SIG-M5 (cell line): ENCODE measurements at places on chromosomes 2 and 18.

DNA sequence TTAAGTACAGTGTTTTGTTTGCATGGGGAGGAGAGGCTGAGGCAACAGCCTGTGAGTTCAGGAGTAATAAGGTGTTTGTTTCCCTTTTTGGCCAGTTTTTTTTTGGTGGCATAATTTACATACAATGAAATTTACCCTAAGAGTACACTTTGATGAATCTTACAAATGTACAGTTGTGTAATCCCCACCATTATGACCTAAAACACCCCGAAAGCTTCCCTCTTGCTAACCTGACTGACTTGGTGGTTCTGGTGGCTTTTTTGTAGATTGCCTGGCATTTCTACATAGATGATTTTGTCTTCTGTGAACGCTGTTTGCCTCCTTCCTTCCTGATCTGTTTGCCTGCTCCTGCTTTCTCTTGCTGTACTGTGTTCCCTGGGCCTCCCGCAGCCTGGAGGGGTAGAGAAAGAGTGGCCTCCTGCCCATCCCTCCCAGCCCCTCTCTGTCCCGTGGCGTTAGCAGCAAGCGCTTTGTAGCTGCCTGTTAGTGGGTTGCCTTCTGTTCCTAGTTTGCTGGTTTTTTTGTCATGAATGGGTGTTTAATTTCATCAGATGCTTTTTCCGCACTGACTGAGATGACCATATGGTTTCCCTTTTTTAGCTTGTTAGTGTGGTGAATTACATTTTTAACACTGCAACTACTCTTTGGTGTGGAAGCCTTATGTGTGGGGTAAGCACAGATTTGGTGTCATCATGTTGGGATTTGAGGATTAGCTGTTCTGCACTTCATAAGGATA, 32.1 kb downstream of the ASAP2 start:
- no peak for DNase-seq

- no peak for DNase-seq
Observed at GRCh38 chr2:10957391-10957790, 45.7 kb downstream of the KCNF1 start.

GRCh38 chr2:239598011-239598731, 197.4 kb upstream of the HDAC4 start:
- DNase-seq = no peak

DNA sequence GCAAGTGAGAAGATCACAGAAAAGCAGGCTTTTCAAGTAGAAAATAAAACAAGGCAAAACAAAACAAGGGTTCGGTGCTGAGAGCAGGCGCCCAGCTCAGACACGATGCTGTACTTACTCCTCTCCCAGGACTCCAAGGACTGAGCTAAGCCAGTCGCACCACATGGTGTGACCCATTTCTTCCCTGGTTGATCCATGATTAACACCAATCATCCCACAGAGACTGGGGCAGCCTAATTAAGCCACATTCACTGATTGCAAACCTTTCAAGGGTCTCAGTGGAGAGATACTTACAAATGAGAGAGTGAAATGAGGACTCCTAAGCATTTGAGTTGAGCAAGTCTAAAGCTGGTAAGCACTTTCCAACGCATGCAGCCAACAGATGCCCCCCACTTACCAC, 155.2 kb downstream of the MYO5B start:
- no peak for DNase-seq

DNA sequence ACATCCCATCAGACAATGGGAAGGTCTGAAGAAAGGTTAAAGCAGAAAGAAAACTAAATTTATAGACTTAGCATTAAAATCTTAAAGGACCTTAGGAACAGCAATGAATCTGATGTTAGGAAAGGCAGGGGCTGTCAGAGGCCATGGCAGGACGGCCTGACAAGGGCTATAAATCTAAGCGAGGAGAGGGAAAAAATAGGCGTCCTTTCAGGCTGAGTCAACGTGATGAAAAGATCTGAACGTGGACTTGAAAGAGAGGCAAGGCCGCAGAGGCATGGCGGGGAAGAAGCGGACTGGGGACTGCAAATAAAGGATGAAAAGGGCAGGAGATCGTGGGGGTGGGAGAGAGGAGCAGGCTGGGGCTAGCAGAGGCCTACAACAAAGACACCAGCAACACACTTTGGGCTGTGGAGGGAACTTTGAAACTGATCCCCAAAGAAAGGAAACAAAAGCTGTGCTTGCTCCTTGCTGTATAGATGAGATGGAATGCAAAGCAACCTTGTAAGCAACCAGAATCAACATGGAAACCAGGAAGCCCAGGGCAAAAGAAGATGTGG, 145.6 kb downstream of the NRP2 start:
- DNase-seq = no peak

- DNase-seq = no peak
Observed at GRCh38 chr2:100422320-100423055, 5.0 kb upstream of the CHST10 start.

DNA sequence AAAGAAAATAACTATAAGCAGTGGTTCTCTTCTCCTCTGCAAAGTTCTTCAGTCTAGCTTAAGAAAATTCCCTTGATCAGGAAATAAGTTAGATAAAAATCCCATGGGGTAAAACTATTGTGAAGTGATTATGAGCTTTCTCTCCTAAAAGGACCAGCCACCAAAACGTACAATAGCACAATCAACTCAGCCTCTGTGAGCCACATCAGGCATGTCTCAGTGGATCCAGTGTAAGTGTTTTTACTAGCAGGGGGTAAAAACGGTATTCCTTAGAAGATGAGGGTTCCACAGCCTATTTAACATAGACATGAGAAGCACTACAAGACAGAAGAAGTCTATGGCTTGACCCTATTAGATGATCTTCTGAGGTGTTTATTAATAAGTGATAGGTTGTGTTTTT, 503.2 kb downstream of the PIK3C3 start:
- DNase-seq = no peak

GRCh38 chr2:120367649-120368048, 21.7 kb downstream of the INHBB start:
- DNase-seq = no peak

GRCh38 chr2:134252092-134252750, 1.7 kb upstream of the MGAT5 start:
- DNase-seq = no peak

GRCh38 chr18:63346031-63346430, 21.0 kb downstream of the KDSR start:
- no peak for DNase-seq

GRCh38 chr2:221377066-221377465, 195.0 kb downstream of the EPHA4 start:
- no peak for DNase-seq

DNA sequence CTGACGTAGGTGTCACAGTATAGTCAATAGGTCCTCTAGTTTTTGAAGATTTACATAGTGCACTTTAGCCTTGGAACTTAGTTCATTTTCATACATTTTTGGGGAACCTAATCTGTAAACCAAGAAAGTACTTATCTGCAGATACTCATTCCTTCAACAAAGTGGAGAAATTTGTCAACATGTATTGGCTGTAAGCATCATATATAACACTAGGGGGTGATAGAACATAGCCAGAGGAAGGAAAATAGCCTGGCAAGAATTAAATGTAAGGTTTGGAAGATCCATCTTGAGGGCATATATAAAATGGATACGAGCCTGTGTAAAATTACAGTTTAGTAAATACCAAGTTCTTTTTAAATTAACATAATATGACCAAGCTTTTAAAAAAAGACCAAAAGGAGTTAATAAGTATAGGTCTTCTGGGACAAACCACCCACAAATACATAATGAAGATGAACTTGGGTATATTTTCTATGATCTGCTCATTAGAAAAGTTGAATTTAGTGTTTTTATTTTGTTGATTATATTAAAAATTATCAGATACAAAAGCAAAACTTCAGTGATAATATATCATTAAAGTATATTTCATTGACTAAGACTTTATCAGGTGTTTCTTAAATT, 18.2 kb downstream of the RPL37A start:
- no peak for DNase-seq

GRCh38 chr2:219167997-219168396, 1.8 kb downstream of the SLC23A3 start:
- no peak for DNase-seq

DNA sequence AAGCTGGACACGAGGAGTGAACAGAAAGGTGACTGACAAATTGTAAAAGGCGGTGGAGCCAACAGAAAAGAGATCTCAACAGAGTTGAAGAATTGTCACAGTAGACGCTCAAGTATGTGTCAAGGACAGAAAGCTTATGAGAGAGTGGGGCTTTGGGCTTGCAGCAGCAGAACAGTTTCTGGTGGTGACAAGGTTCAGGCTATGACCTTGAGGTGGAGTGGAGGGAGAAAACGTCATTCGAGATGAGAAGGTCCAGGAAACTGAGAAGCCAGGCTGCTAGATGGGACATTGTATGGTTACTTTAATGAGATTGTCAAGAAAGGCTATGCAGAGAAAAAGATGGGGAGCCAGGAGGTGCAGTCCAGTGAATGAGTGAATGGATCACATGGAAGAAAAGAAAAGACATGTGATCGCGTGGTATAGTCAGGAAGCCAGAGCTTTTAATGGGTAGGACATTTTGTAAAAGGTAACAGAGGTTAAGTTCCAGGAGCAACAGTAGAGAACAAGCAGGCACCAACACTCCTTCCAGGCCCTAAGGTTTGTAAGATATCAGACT, 91.1 kb upstream of the EPC2 start:
- DNase-seq = no peak

- DNase-seq = no peak
Observed at GRCh38 chr2:120298173-120298835, 45.7 kb downstream of the RALB start.

GRCh38 chr2:215731108-215731658, 282.2 kb downstream of the MREG start:
- no peak for DNase-seq

GRCh38 chr2:18896125-18896764, 306.9 kb upstream of the NT5C1B start:
- DNase-seq = no peak

GRCh38 chr2:120477198-120477597, 131.3 kb downstream of the INHBB start:
- DNase-seq = no peak
